ENCODE measurements at places on chromosomes 7 and 10.

DNA sequence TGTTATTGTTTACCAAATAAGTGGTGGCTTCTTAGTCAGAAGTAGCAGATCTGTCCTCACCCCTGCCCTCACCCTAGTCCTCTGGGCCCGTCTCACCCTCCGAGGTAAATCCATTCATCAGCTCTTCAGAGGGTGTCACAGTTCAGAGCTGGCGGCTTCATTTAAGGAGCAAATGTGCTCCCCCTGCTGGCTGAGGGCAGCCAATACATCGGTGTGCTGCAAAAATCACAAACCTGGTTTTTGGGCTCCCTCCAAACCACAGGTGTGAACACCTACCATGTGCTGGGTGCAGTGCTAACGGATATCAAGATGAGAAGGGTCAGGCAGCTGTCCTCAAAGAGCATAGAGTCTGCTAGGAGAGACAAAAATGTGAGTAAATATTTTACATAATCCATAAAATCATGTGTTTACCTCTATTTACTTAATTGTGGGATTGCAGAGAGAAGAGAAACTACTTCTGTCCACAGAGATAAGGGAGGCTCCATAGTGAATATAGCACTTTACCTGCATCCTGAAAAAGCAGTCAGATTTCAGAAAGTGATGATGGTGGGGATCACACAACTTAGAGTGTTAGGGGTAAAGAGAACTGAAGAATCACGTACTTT, 15.5 kb upstream of the CRTAC1 start:
- no peak for DNase-seq

GRCh38 chr10:75191821-75192568, 18.6 kb upstream of the VDAC2 start:
- no peak for DNase-seq

DNA sequence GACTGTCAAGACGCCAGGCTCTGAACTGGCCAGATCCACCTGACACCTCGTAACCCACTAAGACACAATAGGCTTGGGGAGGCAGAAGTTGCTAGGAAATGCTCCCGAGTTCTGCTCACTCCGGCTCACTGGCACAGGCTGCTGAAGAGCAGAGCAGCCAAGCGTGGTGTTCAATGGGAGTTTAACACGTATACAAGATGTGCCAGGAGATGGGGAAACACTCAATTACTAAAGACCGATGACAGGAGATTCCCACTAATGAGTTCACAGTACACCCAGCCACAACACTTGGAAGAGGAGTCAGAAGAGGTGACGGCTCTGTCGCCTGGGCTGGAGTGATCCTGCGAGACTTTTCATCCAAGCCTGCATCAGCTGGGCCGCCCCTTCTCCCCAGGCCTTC, 303.4 kb downstream of the GFRA1 start:
- no peak for DNase-seq

DNA sequence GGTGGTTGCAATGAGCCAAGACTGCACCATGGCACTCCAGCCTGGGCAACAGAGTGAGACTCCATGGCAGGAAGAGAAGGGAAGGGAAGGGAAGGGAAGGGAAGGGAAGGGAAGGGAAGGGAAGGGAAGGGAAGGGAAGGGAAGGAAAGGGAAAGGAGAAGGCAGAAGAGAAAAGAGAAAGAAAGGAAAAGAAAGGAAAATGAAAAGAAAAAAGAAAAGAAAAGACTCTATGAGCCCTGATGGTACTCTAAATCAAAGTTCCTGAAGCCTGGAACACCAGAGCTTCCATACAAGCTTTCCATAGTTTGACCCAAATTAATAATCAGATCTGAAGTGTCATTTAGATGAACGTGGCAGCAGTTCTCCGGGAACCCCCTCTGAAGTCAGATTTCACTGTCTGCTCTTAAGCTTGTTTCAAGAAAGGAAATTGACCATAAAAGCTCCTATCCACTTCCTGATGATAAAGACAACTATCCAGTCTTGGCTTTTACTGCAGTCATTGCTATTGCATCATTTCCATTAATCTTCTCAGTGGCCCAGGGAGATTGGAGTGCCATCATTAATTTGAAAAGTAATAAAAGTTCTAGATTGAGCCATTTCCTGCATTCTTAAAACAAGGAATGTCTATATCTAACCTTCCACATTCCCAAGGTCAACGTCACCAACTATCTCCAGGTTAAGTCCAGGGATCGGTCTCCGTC, 44.2 kb upstream of the FRMD4A start:
- DNase-seq = no peak

DNA sequence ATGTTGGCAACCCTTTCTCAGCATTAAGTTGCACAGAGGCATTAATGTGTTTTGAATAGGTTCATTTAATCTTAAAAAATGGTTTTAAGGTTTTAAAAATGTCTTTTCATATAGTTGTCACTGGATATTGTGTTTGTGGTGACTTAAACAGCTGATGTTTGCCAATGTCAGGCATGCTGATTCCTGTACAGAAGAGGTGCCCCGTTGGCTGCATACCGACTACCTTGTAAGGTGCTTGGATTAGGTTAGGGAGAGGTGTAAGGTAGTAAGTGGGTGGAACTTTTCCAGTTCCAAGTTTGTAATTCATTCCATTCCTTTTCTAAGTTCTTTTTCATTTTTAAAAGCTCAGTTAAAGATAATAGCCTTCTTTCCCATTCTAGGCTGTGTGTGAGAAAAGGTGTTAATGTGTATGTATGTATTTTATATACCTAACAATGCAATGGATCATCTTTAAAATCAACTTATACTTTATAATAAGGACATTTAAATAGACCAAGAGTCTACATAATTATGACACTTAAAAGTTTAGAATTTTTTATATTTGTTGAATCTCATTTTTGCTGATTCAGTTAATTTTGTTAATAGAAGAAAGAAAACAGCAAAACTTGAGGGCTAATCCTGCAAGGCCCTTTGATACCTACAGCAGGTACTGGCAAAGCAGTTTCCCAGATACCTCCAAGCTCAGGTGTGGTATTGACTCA, 155.2 kb downstream of the LCOR start:
- DNase-seq = no peak

DNA sequence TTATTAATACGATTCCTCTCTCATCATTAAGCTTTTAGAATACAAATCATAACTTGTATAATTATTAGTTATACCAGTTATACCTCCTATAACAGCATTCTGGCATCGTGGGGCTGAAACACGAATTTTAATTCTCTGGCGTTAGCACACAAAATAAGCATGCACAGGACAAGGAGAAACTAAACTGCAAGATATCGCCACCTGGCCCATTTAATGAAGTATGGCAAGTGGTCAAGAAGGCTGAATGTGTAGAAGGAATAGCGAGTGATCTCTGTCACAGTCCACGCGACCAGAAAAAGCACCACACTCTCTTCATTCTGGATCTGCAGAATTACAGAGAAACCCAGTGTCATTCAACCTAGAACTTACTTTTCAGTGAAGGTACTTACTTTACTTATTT, 18.1 kb downstream of the HACD1 start:
- no peak for DNase-seq

DNA sequence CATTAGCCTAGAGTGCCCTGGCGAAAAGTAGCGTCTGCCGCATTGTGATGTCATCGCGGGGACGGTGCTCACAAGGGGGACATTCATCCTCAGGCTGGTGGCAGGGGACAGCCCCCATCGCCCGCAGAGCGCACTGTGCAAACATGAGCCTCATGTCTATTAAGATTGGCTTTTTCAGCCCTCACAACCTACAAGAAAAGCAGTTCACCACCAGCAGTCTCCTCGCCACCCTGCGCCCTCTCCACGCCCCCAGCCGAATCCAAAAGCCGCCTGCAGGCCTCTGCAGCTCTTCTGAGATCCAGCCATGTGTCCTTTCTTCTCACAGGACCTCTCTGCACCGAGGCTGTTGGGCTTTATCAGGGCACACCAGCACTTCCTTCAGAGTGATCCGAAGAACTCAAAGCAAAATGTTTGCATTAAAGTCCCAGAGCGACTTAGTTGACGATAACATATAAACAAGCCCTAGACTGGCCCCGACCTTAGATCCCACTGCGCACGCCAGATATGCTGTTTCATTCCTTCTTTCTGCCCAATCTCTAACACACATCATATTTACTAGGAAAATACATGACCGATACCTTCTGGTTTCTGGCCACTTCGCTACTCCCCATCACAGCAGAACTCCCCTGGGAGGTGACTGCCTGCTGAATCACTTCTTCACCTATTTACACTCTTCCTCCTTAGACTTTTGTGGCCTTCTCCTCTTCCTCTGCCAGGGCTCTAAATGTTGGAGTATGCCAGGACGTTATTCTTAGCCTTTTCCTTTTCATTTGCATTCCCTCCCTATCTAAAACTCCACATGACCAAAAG, 206.0 kb upstream of the SH2B2 start:
- DNase-seq = no peak

- no peak for DNase-seq
Observed at GRCh38 chr10:114551636-114551972, 106.5 kb downstream of the ABLIM1 start.

GRCh38 chr10:79926037-79926436, 22.9 kb downstream of the SFTPD start:
- DNase-seq = no peak

- DNase-seq = no peak
Observed at GRCh38 chr7:8627325-8627724, 193.9 kb downstream of the NXPH1 start.

DNA sequence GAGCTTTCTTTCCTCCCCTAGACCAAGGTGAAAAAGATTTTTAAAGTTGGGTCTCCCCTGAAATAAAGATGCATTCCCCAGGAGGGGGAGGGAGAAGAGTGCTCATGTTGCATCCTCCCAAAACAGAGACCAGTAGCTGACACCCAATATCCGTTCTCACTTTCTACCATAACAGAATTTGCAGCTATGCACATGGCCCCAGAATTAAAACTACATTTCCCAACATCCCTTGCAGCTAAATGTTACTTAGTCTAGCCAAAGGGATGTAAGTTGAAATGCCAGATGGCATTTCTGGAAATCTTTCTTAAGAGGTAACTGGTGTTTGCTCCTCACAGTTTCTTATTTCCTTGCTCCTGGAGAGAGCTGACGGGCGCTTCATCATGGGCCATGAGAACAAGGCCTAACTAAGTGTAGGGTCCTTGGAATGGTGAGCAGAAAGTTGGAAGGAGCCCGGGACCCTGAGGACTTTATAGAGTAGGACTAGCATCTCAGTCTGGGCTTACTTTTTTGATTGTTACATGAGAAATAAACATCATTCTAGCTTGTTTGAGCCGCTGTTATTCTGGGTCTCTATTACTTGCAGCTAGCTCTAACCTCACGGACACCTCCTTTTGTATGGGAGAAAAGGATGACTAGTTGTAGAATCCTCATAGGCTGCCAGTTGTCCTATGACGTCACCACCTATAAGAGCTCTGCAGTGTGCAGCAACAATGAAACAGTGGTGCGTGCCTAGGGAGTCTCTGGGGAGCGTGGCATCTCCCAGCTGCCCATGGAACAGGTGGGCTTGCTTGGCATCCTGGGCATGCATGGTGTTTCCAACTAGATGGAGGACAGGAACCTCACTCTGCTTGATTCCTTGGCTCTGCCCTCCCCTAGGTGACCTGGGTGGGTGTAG, 46.1 kb upstream of the EXOC6 start:
- DNase-seq = no peak

GRCh38 chr7:108001764-108002725, 916 bp downstream of the LAMB1 start:
- DNase-seq = no peak

DNA sequence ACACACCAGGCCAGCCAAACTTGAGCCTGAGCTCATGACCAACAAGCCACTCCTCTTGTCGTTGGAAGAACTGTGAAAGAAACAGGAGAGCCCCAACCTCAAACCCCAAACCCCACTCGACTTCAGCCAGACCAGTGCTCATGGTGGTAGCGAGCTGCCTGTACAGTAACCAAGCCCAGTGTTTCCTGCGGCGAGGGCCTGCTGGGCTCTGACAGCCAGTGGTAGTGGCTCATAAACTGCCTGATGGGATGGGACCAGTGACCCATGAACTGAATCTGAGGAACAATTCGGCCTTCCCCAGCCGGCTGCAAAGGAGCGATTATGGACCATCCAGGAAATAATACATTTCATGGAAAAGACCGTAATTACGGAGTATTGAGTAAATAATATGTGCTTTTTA, 191.9 kb downstream of the RPS24 start:
- no peak for DNase-seq

GRCh38 chr7:100602889-100603725, 944 bp downstream of the PCOLCE start:
- no peak for DNase-seq

GRCh38 chr7:132275416-132276233, 300.6 kb downstream of the PLXNA4 start:
- no peak for DNase-seq

DNA sequence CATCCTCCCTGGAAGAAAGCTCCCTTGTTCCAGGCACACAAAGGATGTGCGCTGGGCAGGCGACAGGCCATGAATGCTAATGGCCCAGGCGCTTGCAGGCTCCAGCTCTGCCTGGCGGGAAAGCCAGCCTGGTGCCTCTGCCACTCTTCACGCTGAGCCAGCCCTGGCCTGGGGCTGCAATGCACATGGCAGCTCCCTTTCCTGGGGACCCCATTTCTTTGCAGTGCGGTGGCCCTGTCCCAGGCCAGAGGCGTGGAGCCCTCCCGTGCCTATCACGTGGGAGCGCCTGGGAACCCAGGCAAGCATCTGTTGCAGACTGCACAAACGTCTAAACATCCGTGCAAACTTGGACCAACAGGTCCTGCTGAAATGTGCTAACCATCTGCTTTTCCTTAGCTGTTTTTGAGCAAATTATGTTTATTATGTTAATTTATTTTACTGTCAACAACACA, 152.1 kb upstream of the LYZL2 start:
- no peak for DNase-seq

GRCh38 chr7:134602881-134603451, 43.7 kb upstream of the BPGM start:
- no peak for DNase-seq

- no peak for DNase-seq
Observed at GRCh38 chr10:93039721-93040120, 20.9 kb upstream of the CYP26C1 start.

DNA sequence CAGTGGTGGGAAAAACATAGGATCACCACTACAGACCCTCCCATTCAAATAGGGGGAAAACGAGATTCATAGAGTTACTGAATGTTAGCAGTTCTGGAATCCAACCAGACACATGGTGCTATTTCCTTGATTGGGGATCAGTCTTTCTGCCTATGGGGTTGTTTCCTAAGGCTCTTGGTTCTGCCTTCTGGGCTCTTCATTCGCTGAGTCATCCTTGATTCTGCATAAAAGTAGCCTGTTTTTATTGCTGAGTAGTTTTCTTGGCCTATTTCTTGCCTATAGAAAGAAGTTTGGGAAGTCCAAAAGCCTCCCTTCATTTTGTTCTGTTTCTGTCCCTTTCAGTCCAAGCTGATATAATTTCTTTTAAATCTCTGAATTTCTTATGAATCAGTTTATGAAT, 99.3 kb upstream of the OIT3 start:
- no peak for DNase-seq

- no peak for DNase-seq
Observed at GRCh38 chr10:35503578-35503977, 101.6 kb upstream of the GJD4 start.

GRCh38 chr10:79003183-79004100, 65.3 kb upstream of the ZMIZ1 start:
- no peak for DNase-seq

DNA sequence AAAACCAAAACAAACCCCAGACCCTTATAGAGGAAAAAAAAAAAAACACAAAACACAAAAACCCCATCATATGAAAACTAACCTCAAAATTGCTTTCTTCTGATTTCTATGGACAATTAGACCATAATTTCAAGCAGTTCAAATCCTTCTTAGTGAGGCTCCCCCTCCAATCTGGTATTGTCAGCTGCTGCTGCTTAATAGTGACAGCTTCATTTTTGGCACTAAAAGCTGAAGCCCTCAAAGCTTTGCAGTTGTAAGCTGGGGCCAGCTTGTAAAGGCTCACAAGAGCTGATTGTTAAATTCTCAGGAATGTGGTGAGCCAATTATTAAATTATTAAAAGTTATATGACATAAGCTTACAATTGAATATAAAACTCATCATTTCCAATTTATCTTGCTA, 21.9 kb downstream of the ATXN7L1 start:
- no peak for DNase-seq
